NCI-H2227 treated with DMSO at 0.1 percent for 48 hours (cell line): ENCODE measurements at places on chromosomes 7 and 10.

GRCh38 chr10:106078895-106079576 lies 1085.5 kb downstream of the SORCS1 start:
- no peak for DNase-seq

- DNase-seq = no peak
Observed at GRCh38 chr10:132593900-132594876, 56.6 kb downstream of the INPP5A start.

GRCh38 chr7:156466955-156467625 lies 173.5 kb upstream of the RNF32 start:
- no peak for DNase-seq

- DNase-seq = no peak
Observed at GRCh38 chr7:156897673-156898072, 4.7 kb upstream of the LMBR1 start.

DNA sequence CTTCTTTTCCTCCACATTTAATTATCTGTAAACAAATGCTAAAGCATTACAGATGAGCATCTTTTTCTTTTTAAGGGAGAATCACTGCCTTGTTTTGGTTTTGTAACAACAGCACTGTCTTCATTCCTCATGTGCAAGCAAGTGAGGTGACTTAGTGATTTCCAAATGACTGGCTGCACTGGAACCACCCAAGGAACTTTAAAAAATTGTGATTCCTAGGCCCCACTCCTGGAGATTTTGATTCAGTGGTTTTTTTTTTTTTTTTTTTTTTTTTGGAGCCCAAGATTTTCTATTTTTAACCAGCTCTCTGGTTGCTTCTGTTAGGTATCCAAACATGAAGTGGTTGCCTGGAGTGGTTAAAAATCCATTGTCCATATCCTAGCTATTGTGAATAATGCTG lies 176.2 kb downstream of the LRMDA start:
- DNase-seq = no peak

GRCh38 chr10:76309741-76310587 lies 878.5 kb downstream of the LRMDA start:
- no peak for DNase-seq

GRCh38 chr7:154424350-154424749 lies 372.2 kb downstream of the DPP6 start:
- no peak for DNase-seq

- DNase-seq = no peak
Observed at GRCh38 chr7:145797507-145797906, 319.1 kb upstream of the CNTNAP2 start.

DNA sequence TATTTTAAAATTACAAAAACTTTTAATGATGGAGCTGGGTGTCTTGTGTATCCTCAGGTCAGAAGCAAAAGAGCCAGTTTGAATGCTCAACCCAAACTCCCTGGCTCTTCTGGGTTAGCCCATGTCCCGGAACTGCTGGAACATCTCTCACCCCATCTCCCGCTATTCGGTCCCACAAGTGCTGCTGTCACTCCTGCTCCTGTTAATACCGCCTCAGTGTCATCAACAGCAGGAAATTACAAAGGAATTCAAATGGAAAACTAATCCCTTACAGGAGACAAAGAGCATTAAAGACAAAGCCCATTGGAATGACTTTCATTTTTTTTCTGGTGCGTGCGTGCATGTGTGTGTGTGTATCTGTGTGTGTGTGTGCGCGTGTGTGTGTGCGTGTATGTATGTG lies 112.0 kb upstream of the C7orf33 start:
- no peak for DNase-seq

DNA sequence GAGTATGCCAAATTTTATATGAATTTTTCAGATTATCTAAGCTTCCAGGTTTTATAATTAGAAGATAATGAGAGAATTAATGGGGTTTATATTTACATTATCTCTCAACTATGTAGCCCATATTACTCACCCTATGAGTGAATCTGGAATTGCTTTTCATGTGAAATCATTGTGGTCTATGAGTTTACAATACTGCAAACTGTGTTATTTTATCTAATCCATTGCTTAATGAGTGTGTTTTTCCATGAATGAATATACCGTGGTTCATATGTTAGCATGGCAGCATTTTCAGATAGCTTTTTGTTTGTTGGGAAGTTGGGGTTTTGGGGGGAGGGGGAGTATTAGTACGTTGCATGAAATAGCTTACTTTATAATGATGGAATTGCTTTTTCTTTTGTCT lies 44.5 kb downstream of the FGFBP3 start:
- DNase-seq = no peak

DNA sequence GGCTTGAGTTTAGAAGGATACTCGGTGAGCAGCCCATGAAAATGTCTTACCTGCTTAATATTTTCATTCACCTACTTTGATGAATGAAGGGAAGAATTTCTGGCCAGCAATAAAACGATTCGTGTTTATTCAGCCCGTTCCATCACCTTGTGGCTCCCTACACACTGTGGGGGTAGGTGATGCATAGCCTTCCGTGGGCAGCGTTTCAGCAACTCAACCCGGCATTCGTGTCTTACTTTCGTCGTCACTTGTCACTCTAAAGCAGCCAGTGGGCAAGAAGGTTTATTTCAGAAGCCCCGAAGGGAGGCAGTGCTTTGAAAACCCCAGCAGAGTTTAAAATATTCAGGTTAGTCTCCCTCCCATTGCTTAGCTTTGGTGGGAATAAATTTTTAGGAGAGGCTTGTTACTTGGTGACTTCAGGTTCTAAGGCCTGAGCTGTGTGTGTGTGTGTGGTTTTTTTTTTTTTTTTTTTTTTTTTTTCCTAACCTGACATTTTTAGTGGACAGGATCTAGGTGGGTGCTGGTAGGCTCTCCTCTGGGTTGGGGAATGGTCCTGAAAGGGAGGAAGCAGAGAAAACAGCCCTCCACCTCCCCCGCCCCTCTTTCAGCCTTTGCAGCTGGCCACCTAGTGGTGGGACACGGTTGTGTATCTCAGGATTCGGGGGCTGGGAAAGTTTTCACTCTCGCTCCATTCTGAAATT lies 1.8 kb downstream of the GRK5 start:
- no peak for DNase-seq

DNA sequence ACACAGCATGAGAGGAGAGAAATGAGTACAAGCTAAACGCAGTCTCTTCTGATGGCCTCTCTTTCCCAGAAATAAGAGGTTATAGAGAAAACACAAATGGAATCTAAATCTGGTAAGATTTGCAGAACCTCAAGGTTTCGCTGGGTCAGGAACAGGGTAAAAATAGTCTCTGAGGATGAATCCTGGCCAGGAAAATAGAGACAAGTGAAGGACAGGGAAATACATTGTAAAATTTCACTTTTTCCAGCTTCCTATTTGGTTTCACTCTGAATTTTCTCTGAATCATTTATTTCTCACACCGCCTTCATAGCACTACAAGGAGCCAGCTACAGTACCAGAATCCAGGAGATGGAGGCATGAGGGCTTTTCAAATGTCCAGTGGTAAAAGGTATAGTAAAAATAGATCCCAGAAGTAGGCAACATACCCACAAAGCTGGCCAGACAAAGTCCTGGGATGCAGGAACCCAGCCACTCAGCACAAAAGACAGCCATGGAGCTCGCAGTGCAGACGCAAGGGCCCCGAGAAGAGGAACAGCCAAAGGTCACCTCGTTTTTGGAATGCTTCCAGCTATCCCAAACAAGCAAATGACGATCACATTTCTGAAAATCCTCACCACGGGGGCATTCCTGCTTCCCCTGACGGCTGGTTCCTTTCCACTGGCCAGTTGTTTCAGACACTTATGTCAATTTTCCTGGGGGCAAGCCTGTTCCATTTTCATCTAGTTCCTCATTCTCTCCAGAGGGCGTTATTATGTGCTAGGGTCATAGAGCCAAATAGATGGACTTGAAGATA lies 21.5 kb upstream of the IKZF1 start:
- DNase-seq = no peak

GRCh38 chr10:7370511-7370910 lies 40.3 kb downstream of the SFMBT2 start:
- DNase-seq = no peak
